ENCODE measurements at places on chromosomes 4 and X.

DNA sequence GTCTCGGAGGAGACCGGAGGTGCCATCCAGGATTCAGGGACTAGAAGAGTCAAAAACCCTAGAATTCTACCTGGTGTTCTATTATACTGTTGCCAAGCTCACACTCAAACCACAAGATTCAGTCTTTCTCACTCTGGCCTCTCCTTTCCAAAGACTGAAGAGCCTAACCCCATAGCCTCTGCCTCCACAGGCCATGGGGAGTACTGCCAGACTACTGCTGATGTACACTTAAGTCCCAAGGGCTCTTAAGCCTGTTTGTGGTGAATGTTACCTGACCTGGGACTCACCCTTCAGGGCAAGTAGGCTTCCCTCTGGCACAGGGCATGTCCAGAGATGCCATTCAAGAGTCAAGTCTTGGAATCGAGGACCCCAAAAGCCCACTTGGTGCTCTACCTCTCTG is 58.9 kb upstream of the IRS4 start:
- DNase-seq, result no peak

DNA sequence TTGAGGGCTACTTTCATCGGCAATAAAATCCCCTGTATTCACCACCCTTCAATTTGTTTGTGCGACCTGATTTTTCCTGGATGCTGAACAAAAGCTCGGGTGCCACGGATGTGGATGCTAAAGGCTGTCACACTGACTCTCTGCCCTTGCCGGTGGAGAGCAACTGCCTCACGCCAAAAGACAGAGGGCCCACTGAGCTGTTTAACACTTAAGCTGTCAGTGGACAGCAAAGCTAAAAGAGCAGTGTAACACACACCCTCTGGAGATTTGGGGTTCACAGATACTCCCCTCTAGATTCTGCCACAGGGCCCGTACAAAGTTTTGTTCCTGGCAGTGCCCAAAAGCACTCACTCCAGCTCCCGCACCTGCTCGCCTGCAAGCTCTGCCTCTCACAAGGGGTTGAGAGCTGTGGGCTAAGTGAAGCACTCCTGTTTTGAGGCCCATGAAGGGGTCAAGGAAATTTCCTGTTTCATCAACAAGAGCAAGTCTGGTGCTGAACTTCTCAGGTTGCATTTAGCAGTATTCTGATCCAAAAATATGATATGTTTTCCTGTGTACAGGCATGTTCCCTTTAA is 1571.9 kb downstream of the ADGRL3 start:
- DNase-seq, result no peak

GRCh38 chr4:8351931-8352367 is 82.4 kb downstream of the HTRA3 start:
- DNase-seq, result no peak

- no peak for DNase-seq
These were observed 35.1 kb upstream of the PPP2R3B start for GRCh38 chrX:421646-422391.

GRCh38 chrX:84046403-84046984 is 141.5 kb downstream of the RPS6KA6 start:
- no peak for DNase-seq

All from activated naive CD4-positive, alpha-beta T cell treated with anti-CD3 and anti-CD28 coated beads, Interleukin-2, amount 50 U/mL, for 16 hours (primary cell).